ENCODE measurements at places on chromosomes 12 and 14. TPM values are rescaled to one million over a fixed set of nuclear protein-coding genes. Genes with fewer than 3 reads are reported as not detected.

LMBR1L gene
- total RNA-seq, result 27.3 TPM

AQP2 gene
- total RNA-seq, result not detected

AVPR1A gene
- not detected for total RNA-seq

TOMM20L gene
- not detected for total RNA-seq

GPR84 gene
- not detected for total RNA-seq

CD27 gene
- not detected for total RNA-seq
